ENCODE measurements at places on chromosomes 4 and X.

- DNase-seq, result no peak
Measured at GRCh38 chr4:40350627-40351227, 15.6 kb downstream of the CHRNA9 start.

- no peak for DNase-seq
Measured at GRCh38 chr4:27828843-27829242, 968.2 kb downstream of the STIM2 start.

- DNase-seq, result no peak
Measured at GRCh38 chr4:115675719-115676118, 562.3 kb upstream of the NDST4 start.

GRCh38 chrX:100316987-100317386 is 93.1 kb downstream of the PCDH19 start:
- DNase-seq, result no peak

DNA sequence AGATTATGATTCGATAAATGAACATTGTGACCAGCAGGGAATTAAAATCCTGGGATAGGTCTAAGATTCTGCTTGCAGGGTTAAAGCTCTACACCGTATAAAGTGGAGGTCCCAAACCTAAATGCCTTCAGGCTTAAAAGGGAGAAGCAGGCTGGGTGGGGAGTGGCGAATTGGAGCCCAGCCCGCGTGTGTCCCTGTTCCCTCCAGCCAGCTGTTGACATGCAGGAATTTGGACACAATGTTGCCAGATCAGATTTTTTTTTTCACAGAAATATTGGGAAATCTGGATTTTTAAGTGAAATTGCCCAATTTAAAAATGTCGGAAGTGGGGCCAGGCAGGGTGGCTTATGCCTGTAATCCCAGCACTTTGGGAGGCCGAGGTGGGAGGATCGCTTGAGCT is 60.5 kb downstream of the ELF4 start:
- DNase-seq, result no peak
